ENCODE measurements at places on chromosomes 2 and 18. TPM values are rescaled to one million over a fixed set of nuclear protein-coding genes. Genes with fewer than 3 reads are reported as not detected.

DNA sequence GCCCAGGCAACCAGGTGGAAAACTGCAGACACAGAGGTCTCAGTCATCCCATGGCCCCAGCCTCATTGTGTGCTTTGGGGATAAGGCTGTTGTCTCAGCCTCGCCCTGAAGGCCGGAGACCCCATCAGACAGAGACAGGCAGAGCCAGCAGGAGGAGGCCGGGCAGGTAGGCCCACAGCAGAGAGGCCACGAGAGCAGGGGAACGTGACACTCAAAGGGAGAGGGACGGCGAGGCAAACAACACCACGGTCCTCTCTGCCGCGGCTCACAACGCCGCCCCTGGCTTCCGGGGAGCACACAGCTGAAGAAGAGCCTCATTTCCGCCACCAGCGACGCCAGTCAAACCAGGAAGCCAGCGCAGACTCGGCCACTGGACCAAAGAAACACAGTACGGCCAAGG is 103.3 kb downstream of the ZNF516 start:
- DNase-seq: no peak

DNA sequence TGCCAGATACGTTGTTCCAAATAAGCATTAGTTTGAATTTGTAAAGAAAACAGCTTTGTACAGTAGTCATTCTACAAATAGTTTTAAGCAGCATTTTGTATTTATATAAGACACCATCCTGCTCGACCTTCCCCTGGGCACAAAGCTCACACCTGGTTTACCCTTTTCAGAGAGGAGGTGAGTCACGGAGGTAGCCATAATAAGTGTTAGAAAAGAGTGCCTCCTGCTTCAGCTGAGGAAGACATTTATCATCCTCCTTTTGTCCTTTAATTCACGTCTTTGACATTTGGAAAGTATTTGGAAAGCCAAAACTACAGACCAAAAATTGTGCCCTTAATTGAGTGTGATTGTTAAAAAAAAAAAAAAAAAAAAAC is 6.8 kb downstream of the RAB12 start:
- DNase-seq: no peak

Gene SEPTIN10
- 125 TPM for polyA plus RNA-seq

DNA sequence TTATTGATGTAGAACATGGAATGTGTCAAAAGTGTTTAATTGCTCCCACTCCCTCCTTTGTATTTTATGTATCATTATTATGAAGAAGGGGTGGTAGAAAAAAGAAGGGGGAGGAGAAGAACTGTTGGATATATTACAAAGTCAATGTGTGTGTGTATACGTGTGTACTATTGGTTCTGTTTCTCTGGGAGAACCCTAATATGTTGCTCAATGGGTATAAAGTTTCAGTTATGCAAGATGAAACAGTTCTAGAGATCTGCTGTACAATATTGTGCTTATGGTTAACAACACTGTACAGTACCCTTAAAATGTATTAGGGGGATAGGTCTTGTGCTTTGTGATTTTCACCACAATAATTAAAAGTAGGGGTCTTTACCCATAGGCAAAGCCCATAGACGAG is 58.1 kb upstream of the ZC3H15 start:
- no peak for DNase-seq

- DNase-seq: no peak
Observed at GRCh38 chr2:164873210-164873908, 31.7 kb upstream of the COBLL1 start.

- no peak for DNase-seq
Observed at GRCh38 chr18:57859314-57859713, 56.2 kb upstream of the ATP8B1 start.

GRCh38 chr2:31287654-31288053 is 53.7 kb downstream of the EHD3 start:
- DNase-seq: no peak

DNA sequence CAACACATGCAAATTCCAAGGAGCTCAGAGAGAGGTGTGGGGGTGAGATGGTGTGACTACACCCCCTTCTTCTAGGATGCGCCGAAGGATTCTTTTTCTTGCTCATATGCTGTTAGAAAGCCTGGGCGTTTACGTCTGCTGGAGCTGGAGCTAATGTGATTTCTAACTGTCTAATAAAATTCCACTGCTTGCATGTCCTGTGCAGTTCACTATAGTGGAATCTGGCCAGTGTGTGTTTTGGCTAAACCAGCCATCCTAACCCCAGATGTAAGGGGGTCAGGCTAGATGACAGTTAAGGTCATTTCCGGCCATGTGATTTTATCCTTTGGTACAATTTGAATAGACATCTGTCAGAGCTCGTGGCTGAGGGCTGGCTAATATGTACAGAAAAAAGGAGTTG is 194.1 kb downstream of the PRKCE start:
- DNase-seq: no peak

DNA sequence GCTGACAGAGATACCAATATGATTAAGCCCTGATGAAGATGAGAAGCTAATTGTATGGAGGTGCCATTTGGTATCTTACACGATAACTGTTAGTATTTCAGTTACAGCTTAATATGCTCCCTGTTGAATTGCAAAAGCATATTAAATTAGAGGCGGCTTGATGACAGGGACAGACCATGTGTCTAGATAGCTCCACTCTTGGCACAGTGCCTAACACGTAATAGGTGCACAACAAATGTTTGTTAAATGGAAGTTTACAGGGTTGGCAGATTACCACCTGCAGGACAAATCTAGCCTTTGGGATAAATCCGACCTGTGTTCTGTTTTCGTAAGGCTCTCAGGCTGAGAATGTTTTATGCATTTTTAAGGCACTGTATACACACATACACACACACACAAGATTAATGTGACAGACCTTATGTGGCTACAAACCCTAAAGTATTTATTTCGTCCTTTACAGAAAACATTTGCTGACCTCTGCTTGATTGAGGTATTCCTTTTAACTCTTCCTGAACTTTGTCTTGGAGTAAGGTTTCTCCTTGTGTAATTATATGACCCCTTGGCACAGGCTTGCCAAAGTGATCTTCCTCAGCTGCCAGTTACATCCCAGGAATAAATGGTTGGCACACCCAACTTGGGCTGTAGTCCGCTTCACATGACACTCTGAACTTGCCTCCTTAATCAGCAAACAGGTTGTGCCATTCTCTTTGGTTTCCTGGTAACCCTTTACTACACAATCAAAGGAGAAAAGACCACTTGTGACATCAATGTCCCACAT is 348.9 kb downstream of the HRH4 start:
- DNase-seq: no peak

DNA sequence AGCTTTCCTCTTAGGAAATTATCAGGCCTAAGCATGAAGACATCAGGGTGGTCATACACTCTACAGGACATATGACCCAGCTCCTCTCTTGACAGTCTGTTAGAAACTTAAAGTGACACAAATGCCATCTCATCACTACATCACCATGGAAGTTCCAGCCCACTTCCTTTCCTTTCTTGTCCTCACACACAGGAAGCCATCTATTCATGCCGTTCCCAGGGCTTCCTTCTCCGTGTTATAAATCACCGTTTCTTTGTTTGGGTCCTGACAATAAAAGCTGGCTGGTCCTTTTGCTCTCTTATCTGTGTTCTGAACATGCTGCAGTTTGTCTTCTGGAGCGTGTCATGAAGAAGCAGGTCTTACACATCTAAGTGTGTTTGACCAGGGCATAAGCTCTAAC is 692.1 kb upstream of the CELF4 start:
- DNase-seq: no peak

- DNase-seq: no peak
Observed at GRCh38 chr2:68970566-68971265, 3.7 kb upstream of the GKN1 start.

GRCh38 chr2:240965296-240965904 is 33.0 kb upstream of the SNED1 start:
- DNase-seq: no peak

- DNase-seq: no peak
Observed at GRCh38 chr2:191845248-191845715, 1.6 kb downstream of the CAVIN2 start.

Data from right lung (tissue), 10 donors.